ENCODE measurements at places on chromosomes 5 and 9.

GRCh38 chr9:69768716-69769115, 8.9 kb upstream of the PTAR1 start:
- DNase-seq, result no peak

DNA sequence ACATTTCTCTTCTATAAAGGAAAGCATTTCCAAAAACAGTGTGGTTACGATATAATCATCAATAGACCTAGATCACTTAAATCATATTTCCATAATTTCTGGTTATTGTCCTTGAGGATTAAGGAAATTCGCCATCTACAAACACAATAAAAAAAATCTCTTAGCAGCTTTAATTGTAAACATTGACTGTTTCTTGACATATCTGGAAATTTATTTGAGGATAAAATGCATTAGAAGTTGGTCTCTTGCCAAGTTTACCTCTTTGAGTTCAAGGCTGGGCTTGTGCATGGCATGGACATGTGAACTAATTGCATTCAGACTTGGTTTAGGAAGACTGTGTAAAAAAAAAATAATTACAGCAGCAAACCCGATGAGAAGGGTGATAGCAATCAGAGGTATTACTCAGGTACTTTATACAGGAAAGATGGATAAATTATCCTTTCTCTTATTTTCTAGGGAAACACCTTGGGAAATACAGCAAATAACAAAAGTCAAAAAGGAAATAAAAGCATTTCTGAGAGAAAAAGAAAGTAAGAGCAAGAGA, 237.9 kb downstream of the SLF1 start:
- no peak for DNase-seq

DNA sequence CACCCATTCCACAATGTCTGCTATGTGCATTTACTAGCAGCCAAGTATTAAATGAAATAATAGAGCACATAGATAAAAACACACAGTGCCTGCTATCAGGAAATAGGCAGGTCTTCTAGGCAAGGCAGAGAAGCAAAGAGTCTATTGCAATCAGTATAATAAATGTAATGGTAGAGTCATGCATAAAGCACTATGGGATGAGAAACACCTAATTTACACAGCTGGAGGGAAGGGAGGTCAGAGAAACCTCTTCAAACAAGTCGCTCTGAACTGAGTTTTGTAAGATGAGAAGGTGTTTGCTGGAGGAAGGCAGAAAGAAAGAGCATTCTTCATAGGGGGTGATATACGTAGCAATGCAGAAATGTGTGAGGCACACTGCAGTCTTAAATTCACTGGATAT, 341.0 kb upstream of the DMAC1 start:
- DNase-seq, result no peak

DNA sequence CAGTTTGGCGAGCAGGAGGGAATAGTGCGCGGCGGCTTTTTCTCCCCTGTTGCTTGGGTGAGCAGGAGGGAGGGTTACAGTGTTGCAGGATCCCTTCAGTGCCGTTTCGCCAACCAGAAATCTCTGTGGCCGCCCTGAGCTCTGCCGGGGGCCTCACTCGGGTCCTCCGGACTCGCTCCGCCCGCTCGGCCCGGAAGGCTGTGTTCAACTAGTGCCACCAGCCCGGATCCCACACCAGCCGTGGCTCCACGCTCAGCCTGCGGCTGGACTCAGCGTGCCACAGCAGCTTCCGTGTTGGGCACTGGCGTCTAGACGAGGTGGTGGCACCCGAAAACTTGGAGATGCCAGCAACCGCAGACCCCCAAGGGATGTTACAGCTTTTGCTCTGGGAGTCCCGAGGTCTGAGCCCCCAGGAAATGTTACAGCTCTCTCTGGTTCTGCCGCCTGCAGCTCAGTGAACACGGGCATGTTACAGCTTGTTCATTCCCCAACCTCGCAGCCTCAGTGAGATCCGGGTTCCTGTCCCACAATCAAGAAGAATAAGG, 16.0 kb upstream of the OR13C9 start:
- DNase-seq, result no peak

GRCh38 chr5:65721050-65721719, 724 bp downstream of the SGTB start:
- DNase-seq, result no peak

DNA sequence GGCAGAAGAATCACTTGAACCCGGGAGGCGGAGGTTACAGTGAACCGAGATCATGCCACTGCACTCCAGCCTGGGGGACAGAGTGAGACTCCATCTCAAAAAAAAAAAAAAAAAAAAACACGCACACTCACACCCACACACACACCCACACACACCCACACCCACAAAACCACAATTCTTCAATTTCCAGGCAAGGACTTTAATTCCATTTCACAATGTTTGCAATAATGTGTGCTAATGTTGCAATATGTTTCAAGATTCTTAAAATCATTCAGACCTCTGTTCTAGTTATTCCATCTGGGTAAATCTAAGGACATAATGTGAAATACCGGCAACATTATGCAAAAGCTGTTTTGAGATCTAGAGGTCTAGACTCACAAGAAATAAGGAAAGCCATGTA, 28.3 kb downstream of the CCDC69 start:
- DNase-seq, result no peak

GRCh38 chr9:115099901-115100300, 18.1 kb downstream of the TNC start:
- DNase-seq, result no peak

- DNase-seq, result no peak
These were observed 101.2 kb upstream of the TRIM32 start for GRCh38 chr9:116585896-116586295.

- DNase-seq, result no peak
These were observed 173.0 kb upstream of the DAPK1 start for GRCh38 chr9:87324613-87325194.

GRCh38 chr5:147417135-147417813, 92.6 kb downstream of the DPYSL3 start:
- no peak for DNase-seq

DNA sequence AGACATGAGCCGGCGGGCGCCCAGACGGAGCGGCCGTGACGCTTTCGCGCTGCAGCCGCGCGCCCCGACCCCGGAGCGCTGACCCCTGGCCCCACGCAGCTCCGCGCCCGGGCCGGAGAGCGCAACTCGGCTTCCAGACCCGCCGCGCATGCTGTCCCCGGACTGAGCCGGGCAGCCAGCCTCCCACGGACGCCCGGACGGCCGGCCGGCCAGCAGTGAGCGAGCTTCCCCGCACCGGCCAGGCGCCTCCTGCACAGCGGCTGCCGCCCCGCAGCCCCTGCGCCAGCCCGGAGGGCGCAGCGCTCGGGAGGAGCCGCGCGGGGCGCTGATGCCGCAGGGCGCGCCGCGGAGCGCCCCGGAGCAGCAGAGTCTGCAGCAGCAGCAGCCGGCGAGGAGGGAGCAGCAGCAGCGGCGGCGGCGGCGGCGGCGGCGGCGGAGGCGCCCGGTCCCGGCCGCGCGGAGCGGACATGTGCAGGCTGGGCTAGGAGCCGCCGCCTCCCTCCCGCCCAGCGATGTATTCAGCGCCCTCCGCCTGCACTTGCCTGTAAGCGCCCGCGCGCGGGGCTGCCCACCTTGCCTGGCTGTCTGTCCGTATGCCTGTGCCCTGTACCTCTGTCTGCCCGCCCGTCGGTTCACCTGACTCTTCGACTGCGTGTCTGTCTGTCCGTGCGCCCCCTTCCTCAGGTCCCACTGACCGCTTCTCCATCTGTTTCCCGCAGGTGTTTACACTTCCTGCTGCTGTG, 412 bp downstream of the FGF18 start:
- no peak for DNase-seq

Measured in esophagus squamous epithelium (tissue), 5 donors.